ENCODE measurements at places on chromosomes 1 and 21.
A peak's percentile ranks its signal among the peaks of the same experiment; 100 is the strongest.

GRCh38 chr1:1891349-1892078, 627 bp upstream of the GNB1 start:
- peak; percentile 49 for DNase-seq

DNA sequence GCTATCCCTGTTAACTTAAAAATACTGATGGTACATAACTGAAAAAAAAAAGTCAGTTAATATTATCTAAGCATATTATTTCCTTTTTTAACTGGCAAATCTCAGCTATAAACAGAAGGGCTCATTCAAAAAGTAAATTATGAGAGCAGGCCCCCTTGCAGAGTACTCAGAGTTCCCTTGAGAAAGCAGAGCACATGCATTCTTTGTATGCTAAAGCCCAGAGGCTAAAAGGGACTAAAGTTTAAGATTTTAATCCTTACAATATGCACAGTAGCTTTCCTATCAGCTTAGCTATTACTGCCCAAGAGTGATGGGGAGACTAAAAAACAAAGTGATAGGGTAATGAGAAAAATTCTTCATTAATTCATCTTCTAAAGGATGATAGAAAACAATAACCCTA, 18.5 kb downstream of the SLC16A1 start:
- DNase-seq: no peak

GRCh38 chr1:114219172-114219868, 65.7 kb upstream of the SYT6 start:
- DNase-seq: peak; percentile 51

GRCh38 chr1:77509898-77510297, 172.6 kb downstream of the ZZZ3 start:
- DNase-seq: no peak

DNA sequence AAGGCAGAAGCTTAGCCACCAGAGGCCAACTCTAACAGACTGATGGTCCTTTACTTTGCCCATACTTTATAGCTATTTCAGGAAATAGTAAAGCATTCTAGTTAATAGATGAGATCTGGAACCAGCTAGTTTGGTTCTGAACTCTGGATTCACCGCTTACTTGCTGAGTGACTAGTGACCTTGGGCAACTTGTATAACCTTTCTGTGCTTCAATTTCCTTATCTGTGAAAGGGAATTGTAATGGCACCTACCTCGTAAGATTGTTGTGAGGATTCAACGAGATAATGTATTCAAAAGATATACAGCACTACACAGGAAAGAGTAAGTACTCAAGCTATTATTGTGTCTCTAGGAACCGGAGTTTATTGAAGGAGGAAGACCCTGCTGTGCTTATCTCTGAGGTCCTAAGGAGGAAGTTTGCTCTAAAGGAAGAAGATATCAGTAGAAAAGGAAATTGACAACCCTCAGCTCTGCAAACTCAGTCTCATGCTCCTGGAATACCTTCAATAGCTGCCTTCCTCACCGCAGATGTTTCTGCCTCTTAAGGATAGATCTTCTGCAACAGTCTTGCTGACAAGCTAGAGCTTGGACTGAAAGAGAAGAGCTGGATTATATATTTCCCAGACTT, 11.9 kb downstream of the MTFR1L start:
- no peak for DNase-seq

DNA sequence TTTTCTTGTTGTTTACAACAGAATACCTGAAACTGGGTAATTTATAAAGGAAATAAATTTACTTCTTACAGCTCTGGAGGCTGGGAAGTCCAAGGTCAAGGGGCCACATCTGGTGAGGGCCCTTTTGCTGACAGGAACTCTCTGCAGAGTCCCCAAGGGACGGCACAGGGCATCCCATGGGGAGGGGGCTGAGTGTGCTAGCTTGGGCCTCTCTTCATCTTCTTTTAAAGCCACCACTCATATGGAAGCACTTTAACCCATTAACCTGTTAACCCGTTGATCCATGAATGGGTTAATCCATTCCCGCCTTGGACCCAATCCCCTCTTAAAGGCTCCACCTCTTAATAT, 76.3 kb downstream of the OBSCN start:
- no peak for DNase-seq

GRCh38 chr1:174160109-174160473, 771 bp downstream of the RABGAP1L start:
- DNase-seq: peak; percentile 26

DNA sequence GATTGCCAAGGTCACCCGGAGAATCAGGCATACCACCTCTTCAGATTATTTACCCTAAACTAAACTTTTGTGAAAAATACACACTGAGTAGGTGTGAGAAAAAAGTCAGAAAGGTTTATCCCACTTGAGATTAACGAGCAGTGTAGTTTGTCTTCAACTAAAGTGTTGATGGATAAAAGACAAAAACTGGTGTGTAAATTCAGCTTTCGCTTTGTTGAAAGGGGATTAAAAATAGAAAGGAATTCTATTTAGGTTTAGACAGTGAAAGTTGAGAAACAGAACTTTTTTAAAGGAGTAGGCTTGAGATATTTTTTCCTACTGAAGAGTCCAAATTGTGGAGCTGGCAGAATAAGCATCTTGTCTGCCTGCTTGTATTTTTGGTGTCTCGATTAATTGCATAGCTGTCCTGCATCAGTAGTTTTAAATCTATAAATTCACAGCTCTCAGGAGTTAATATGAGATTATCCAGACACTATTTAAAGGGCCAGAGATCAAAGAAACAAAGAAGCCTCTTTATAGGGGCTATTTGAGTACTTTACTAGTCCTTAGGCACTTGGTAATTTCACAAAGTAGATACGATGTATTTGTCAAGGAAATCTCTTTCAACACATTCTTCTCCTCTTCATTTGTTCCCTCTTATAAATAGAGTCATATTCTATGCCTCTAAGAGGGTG, 46.7 kb upstream of the RABGAP1L start:
- DNase-seq: peak; percentile 22

- DNase-seq: peak; percentile 40
Observed at GRCh38 chr1:40774266-40774998, 9.2 kb upstream of the KCNQ4 start.

DNA sequence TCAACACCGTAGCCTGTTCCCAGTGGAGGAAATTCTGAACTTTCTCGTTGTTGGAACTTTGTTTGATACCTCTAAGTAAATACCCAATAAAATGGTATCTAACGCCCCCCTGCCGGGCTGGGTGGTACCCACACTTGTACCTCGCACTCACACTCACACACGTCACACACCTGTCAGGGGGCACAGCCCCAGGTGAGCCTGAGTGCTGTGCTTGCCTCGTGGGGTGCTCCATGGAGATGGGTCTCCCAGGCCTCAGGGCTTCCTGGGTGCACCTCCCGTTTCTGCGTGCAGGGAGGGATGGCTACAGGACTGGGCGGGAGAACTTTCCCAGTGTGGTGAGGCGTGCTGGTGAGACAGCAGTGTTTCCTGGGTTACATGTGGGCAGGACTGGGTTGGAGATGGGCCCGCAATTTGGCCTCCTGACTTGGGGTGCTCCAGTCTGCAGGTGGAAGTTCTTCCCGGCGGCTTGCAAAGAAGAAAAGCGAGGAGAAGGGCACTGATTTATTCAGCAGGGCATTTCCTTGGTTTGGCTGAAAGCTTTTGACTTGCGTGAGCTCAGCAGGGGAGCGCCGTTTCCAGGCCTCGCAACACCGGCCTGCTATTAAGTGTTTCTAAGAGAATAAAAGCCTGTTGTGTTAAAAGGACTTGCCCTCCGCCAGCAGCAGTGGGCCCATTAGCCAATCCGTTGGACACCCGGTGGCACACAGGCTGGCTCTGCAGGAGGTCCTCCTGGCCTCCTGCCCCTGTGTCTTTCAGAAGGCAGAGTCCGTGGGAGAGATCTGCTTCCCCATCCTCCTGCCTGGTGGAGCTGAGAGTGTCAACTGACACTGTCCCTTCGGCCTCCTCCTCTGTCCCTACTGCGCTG, 79.7 kb downstream of the KIF26B start:
- no peak for DNase-seq

DNA sequence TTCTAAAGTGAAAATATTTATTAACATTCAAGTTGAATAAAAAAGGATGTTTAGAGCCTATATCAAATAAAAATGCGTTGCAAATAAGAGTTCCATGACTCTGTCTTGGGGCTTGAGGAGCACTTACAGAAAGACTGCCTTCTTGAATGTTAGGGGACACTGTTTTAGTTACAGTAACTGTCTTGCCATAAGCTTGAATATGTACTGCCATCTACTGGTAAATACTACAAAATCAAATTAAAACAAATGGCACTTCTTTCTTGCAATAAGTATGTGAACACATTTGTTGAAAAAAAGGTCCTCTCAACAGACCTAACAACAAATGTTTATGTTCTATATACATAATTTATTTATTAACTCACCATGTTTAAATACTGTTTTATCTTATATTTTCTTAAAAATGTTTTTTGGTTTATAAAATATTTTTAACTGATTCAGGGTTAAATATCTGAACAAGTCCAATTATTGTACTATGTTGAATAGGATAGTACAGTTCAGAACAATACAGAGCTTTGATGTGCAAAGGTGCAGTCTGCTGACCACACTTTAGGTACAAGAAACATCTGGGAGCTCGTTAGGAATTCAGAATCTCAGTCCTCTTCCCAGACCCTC, 199.5 kb downstream of the LRRIQ3 start:
- peak; percentile 42 for DNase-seq

- no peak for DNase-seq
Observed at GRCh38 chr1:20375563-20375962, 84.9 kb downstream of the VWA5B1 start.

DNA sequence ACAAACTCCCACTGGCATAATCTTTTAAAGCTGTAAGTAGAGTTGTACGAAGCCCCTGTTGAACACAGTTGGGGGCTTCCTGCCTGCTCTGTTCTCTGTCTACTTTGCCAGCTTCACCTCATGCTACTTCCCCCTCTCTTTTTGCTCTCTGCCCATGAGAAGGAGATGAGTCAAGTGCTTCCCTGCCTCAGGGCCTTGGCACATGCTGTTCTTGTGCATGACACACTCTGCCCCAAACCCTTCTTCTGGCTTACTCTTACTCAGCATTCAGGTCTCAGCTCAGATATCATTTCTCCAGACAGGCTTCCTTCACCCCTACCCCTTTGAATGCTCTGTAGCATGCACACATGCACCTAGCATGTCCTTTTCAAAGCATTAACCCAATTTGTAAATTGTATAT, 208.8 kb downstream of the FOXD2 start:
- no peak for DNase-seq

DNA sequence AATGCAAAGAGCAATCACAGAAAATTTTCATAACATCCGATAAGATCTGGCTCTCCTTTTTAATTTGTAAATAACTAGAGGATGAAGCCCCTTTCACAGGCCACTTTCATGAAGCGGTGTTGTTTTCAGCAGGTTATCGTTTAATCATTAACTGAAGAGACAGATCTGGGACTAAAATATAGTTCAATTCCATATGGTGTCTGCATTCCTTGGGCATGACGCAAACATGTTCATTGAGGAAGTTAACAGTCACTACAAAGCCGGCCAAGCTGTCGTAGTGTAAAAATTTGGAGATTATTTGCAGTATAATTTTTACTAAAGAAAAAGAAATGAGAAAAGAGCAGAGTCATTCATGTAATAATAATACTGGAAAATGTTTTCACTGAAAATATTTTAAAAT, 565.2 kb upstream of the ADAMTS5 start:
- peak; percentile 59 for DNase-seq

- peak; percentile 28 for DNase-seq
Observed at GRCh38 chr1:108199201-108199691, 897 bp downstream of the SLC25A24 start.

DNA sequence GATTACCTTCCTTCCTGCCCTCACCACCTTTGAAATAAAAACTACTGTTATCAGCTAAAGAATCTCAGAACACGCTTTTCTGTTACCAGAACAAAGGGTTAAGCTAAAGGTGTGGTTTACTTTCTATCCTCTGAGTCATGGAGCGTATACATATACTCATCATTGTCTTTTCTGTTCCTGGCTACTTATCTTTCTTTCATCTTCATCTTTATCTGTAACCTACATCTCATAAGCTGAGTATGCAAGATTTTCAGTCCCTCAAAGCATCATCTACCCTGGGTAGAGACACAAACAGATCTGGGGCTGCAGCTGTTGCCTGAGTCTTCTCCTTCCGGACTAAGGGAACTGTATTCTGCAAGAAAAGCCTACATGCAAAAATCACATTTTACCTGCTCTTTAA, 75.6 kb downstream of the LMO4 start:
- no peak for DNase-seq

GRCh38 chr1:93615582-93616150, 66.0 kb downstream of the BCAR3 start:
- DNase-seq: no peak

GRCh38 chr1:241499910-241500309, 19.6 kb downstream of the FH start:
- peak; percentile 2 for DNase-seq

DNA sequence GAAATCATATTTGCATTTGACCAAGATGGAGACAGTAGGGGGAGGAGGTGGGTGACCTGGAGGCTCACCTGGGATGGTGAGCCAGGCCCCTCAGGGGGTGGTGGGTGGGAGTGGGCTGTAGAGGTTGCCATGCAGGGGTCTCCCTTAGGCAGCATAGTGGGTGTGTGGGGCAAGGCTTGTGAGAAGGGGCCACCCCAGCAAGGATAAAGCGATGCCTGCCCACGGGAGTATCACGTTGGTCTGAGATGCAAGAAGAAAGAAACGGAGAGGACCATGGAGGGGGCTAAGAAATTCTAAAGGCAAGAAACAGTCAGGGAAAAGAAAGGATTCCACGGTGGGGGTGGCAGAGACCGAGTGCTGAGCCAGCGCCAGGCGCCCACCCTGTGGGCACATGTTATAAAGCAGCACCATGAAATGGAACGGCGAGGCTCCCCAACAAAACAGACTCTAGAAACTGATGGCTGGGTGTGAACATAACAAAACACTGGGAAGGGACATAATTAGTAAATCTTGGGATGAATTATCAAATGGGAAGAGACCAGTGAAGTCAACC, 11.7 kb upstream of the C2CD2 start:
- DNase-seq: no peak

DNA sequence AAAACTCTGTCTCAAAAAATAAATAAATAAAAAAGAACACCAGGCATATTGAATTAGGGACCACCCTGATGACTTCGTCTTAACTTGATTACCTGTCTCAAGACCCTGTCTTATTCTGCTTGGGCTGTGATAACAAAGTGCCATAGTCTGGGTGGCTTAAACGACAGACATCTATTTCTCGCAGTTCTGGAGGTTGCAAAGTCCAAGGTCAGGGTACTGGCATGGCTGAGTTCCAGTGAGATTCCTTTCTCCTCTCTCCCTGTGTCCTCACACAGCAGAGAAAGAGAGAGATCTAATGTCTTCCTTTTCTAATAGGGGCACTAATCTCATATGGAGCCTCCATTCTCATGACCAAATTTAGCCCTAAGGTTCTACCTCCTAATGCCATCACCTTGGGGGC, 145.6 kb downstream of the HUNK start:
- no peak for DNase-seq

DNA sequence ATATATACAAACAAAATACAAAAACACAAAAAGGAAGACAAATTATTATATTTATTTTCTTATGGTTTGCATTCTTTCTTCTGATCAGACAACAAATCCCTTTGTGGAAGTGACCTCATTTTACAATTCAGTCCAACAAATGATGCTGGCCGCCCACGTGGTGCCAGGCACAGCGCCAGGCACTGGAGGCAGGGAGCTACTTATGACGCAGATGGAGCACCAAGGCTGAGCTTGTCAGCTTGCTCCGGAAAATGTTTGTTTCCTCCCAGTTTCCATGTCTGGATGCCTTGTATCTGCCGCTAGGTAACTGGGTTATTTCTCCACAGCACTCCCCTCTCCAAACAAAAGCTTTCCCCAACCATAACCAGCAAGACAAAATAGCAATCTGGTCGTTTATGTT, 30.7 kb upstream of the CD34 start:
- peak; percentile 90 for DNase-seq

Data from muscle of arm (tissue), 14 donors.